ENCODE measurements at places on chromosomes 16 and 17.

DNA sequence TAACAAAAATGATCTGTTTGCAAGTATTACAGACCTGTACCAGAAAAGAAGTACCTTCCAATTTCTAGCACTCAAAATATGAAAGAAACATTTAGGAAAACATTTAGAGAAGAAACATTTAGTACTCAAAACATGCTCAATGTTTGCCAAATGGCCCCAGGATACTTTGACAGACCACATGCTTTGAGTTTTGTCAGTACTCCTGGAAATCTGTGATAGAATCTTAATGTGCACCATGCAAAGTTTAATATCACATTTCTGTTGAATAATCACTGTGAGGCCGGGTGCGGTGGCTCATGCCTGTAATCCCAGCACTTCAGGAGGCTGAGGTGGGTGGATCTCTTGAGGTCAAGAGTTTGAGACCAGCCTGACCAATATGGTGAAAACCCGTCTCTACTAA, 8.5 kb upstream of the ZC3H7A start:
- no peak for DNase-seq
- H3K4me3 ChIP-seq = no peak overlapping the region
- H3K27ac ChIP-seq = no peak overlapping the region
- no peaks in the 10 kb centered on the region for H3K27me3 ChIP-seq

GRCh38 chr17:17784657-17785267, 52.0 kb downstream of the SREBF1 start:
- no peak overlapping the region for H3K4me3 ChIP-seq
- H3K36me3 ChIP-seq = no peaks in the 10 kb centered on the region
- peak; percentile 35 for DNase-seq
- H3K27me3 ChIP-seq = no peaks in the 10 kb centered on the region
- H3K27ac ChIP-seq = no peak overlapping the region

GRCh38 chr17:323181-323580, 29.4 kb downstream of the RPH3AL start:
- no peaks in the 10 kb centered on the region for H3K27me3 ChIP-seq
- no peak overlapping the region for H3K4me3 ChIP-seq
- no peaks in the 10 kb centered on the region for H3K4me1 ChIP-seq
- no peak for DNase-seq

- H3K27me3 ChIP-seq = no peaks in the 10 kb centered on the region
- H3K27ac ChIP-seq = no peak overlapping the region
- H3K4me1 ChIP-seq = no peaks in the 10 kb centered on the region
Measured at GRCh38 chr17:81019563-81020442, 15.1 kb upstream of the BAIAP2 start.

Data from trophoblast cell (in vitro differentiated cells and primary cell).